ENCODE measurements at places on chromosomes 11 and 22.
A peak's percentile ranks its signal among the peaks of the same experiment; 100 is the strongest.

DNA sequence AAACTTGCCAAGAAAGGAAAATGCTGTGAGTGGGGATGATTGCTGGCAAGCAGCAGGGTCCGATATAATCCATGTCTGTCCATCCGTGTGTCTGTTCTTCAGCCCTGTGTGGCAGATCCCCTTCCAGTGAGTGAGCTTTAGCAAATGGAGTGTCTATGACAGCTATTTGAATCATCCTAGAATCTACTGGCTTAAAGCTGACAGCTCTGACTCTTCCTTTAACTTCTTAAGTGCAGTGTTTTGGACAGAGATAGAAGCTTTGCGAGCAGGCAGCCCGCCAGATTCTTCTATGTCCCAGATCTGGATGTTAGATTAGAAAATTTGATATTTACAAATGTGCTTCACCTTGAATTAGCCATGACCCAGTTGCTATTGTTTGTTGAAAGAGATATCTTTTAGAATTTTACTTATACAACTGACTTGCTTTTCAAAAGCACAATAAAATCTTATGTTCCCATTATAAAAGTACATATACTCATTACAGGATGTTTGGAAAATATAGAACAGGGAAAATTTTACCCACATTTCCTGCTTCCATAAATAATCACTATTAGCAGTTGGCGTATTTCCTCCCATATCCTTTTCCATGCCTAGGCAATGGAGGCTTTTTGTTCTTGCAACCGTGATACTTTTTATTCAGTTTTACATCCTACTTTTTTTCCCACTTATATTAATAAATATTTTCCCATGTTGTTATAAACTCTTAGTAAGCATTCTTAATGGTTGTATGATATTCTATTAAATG lies 124.5 kb downstream of the COMMD9 start:
- no peak for DNase-seq

DNA sequence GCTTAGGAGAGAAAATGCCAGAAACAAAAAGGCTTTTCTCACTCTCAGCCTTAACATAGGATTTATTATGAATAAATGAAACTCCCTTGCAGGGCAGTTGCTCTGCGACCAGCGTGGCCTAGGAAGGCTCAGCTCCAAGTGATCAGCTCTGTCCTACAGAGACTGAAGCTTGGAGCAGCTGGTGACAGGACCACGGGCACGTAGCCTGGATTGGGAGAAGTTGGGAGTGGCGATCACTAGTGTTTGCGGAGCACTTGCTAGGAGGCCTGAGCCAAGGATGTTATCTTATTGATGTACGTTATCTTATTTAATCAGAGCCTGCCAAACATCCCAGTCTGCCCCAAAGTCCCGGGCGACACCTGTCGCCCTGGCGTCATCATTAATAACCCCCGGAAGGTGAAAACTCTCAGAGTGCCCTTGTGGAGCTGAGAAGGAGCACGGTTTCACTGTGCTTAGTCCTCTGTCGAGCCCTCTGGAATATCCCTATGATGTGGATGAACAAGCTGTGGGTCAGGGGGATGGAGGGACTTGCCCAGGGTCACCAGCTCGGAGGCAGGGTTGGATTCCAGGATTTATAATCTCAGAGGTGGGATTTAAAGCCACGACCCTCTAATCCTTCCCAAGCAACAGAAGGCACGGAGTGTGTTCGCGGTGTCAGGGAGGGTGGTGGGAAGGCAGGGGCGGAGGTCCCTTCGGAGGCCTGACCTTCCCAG lies 40.8 kb upstream of the SMIM38 start:
- DNase-seq: no peak

DNA sequence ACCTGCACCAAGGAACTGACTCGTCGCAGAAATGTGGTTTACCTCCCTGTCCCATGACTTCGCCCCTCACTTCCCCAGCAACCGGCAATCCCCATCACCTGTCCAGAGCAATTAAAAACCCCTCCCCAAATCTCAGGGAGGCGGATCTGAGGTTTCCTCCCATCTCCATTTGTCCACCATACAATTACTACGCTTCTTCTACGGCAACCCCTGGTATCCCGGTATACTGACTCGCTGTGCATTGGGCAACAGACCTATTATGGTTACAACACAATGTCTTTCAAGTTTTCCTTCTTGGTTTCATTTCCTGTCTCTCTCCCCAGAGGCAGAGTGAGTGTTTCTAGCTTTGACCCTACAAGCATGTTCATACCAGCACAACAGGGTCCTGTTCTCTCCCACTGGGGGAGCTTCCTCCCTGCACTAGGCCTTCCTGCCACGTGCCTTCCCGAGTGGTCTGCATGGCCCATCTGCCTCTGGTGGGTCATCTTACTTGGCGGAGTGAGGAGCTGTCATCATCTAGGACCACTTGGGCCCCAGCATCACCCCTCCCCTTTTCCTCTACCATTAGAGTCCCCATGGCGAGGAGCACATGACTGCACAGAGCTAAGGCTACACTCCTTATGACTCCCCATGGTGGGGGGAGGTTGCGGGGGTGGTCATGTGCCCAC lies 30.3 kb upstream of the NAP1L4 start:
- no peak for DNase-seq

DNA sequence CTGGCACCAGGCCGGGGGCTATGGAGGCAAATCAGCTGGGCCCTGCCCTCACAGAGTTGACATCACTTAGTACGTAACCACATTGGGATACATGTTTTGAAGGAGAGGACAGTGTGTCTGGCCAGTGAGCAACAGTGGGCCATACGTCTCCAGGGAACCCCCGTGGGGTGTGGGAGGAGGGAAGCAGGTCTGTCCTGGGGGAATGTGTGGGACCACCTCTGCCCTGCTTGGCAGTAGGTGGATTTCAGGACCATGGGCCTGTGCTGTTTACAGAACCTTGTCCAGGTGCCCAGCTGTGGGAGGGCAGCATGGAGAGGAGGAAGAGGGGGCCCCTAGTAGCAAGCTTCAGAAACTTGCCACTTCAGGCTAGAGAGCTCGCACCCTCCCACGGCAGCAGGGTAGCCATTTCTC lies 21.0 kb downstream of the P2RY2 start:
- DNase-seq: no peak

DNA sequence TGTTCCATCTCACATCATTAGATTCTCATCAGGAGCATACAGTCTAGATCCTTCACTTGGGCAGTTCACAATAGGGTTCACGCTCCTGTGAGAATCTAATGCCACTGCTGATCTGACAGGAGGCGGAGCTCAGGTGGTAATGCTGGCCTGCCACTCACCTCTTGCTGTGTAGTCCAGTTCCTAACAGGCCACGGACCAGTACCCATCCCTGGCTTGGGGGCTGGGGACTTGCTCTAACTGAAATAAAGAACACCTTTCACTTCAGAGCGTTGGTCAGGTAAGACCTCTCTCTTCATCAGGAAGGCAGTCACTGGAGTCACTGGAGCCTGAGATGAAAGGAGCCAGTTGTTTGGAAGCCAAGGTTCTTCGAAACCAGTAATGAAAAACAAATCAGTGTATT lies 41.7 kb downstream of the PRMT3 start:
- DNase-seq: no peak

DNA sequence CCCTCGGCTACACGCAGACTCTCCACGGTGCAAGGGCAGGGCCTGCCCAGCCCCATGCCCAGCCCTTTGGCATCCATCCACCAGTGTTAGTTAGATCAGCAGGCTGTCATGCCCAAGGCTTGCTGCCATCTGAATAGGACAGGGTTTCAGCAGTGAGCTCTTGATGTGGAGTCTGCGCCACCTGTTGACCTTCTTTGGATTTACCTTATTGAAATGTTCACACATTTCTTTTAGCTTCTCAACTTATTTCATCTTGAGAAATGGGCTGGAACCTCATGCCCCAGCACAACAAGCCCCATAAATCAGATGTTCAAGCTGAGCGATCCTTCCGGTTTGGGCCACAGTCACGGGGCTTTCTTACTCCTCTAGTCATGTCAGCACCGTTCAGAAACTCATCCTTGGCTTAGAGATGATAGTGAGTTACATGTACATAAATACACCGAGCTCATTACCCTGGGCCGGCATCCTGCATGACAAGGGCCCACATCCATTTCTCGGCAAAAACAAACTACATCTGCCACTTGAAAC lies 61.7 kb downstream of the PARVB start:
- peak; percentile 4 for DNase-seq

DNA sequence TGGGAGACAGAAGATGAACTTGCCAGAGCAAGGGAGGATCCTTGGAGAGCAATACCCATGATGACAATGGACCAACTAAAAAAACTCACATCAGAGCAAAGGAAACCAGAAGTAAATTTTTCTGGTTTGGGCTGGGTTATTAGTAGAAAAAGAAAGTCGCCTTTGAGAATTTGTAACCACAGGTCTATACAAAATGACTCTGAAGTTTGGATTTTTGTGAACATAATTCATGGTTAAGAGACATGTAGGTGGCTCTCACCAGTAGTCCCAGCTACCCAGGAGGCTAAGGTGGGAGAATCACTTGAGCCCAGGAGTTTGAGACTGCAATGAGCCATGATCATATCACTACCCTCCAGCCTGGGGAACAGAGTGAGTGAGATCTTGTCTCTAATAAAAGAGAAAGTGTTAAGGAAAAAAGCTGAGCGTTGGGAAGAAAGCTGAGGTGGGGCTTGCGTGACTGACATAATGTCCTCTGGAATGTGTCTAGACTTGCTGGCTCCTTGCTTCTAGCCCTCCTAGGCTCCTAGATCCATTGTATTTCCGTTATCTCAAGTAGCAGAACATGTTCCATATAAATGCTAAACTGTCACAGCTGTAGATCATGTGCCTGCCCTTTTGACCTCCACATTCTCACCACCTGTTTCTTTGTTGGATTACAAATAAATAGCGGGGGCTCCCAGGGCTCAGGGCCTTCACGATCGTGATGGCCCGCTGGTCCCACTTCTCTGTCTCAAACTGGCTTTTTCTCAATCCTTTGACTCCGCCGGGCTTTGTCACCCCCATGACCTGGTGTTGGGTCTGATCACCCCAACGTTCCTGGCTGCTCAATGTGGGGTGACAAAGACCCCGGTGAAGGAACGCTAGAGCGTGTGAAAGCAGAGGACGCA lies 56.2 kb upstream of the SC5D start:
- no peak for DNase-seq

DNA sequence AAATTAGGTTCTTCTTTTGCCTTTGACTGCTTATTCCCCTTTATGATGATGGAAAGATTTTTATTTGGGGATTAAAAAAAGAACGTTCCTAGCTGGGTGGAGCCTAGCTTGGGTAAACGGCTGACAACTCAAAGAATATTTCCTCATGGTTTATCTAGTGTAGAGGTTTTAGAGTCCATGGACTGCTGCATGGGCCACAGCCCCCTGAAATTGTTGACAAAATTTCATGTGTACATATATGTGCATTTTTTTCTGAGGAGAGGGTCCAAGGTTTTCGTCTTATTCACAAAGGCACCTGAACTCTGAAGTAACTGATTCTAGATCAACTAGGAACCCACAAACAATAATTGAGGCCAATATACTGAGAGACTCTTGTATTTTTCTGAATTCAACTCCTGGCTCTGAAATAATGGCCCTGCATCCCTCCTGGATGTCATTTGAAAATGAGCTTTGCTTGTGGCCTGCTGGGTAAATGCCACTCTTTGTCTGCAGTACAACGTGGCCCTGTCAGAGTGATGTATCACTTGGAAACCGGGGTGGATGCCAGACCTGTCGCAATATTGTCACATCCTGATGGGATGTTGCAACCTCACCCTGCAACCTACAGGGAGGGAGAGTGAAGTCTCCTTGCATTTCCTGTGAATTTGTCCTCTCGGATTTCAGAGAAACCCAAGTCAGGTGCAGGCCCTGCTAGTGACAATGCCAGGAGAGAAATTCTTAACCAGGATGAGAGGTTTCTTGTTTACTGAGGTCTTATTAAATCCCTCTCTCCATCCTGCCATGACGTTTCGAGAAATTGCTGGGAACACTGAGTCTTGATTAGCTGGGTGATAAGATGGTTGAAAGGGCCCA lies 33.8 kb downstream of the EHF start:
- no peak for DNase-seq

DNA sequence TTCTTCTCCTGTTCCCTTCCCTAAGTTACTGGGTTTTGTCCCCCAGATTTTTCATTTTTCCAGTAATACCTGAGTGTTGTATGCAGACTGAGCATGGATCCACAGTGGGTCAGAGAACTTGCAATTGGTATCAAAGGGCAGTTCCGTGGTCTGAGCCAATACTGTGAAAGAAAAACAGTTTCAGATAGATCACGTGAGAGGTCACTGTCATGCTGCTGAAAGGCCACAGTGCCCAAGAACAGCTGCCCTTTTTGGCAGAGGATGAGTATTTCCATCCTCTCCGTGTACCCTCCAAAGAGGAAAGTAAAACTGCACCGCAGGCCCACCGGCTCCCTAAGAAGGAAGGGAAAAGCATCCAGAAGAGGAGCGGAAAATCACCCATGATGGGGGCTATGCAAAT lies 73.0 kb upstream of the TBCEL start:
- DNase-seq: no peak

- no peak for DNase-seq
Measured at GRCh38 chr11:125950696-125951651, 5.1 kb downstream of the VSIG10L2 start.

DNA sequence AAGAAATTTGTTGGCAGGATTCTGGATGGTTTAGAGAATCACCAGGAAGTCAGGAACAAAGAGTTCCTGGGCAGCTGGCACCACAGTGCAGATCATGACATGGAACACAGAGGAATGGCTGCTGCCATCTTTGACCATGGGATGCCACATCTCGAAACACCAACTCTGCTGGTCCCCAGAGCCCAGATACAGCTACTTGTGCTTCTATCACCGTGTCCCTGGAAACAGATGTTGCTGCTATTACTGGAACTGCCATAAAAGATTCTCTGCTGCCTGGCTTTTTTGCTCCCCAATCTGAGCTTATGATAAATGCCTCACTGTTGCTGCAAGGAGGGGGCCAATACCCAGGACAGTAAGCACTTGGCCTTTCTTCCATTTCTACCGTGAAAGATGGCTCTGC lies 185.2 kb downstream of the CSNK2A3 start:
- no peak for DNase-seq

DNA sequence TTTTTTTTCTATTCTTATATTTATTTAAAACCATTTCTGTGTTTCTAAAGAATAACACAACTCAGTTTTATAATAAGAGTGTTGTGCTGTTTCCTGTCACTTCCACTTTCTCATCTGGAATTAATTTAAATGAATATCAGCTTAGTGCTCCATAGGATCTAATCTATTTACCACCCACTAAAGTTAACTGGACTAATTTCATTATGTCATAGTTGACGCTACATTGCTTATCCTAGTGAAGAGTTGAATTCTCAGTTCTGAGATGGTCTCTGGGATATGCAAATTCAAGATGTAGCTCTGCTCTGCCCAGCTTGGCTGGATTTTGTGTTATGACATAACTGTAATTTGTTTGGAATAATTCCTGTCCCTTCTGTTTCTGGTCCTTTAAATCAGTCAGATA lies 380.1 kb downstream of the METTL15 start:
- DNase-seq: no peak

- DNase-seq: no peak
Measured at GRCh38 chr11:1750840-1751530, 590 bp upstream of the IFITM10 start.

GRCh38 chr22:30372915-30373314 lies 14.3 kb downstream of the RNF215 start:
- no peak for DNase-seq

GRCh38 chr22:42716221-42716620 lies 4.4 kb downstream of the A4GALT start:
- DNase-seq: no peak
